ENCODE measurements at places on chromosomes 7 and 10.

- H3K27ac ChIP-seq, result no peak overlapping the region
- peaks cover 34% of the 10 kb centered on the region for H3K27me3 ChIP-seq
- no peak for DNase-seq
- peaks cover 4% of the 10 kb centered on the region for H3K36me3 ChIP-seq
These were observed 95.0 kb downstream of the MICALL2 start for GRCh38 chr7:1364068-1364905.

DNA sequence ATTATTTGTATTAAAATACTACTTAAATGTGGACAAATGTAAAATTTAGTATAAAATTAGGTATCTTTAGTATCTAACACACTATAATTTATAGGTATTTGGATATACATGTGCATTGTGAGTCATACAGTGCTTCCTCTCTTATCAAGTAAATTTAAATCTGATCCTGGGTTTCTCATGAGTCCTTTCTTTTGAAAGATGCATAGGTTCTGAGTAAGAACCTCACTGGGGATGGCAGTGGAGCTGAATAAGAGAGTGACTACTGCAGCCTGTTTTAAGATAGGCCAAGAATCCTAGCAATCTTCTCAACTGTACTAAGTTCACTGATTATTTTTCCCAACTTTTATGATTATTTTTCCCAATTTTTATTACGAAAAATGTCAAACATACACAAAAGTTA is 16.2 kb downstream of the CEP55 start:
- H3K36me3 ChIP-seq, result peaks cover 5% of the 10 kb centered on the region
- no peaks in the 10 kb centered on the region for H3K27me3 ChIP-seq
- no peak for DNase-seq
- H3K4me3 ChIP-seq, result no peak overlapping the region

DNA sequence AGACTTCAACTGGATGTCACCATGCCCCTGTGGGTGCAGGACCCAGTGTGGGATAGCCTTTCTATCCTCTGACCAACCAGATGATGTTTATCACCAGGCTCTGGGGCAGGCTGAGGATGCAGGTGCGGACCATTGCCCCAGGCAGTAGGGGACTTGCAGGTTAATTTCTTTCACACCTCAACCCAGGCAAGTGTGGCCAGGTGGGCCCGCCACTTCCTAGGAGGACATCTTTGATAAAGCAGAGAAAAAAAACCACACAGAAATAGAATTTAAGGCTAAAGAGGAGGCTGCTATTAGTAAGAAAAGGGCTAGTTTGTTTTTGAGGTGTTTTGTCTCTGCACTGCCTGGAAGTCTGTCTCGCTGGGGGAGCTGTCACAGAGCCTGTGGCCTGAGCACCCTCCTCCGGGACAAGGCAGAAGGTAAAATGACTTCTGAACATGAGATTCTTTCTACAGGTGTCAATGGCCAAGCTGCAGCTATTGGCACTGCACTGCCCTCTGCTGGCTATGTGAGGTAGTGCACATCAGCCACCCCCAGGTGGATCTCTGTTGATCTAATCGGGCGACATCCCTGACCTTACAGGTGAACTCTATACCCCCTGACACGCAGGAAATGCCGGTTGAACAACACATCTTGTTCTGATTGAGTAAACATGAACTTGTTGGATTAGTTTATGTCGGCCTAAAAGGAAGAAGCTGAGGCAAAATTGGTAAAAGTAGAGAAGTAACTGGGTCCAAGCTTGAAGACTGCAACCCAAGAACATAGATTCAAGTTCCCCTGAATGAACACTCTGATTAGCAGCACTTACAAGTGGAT is 21.0 kb downstream of the UPP1 start:
- DNase-seq, result peak; percentile 84
- H3K27me3 ChIP-seq, result no peaks in the 10 kb centered on the region
- H3K36me3 ChIP-seq, result peaks cover 42% of the 10 kb centered on the region
- H3K4me3 ChIP-seq, result peak overlapping the region; percentile 27

GRCh38 chr10:128528167-128528566 is 401.9 kb upstream of the MKI67 start:
- H3K36me3 ChIP-seq, result no peaks in the 10 kb centered on the region
- H3K27me3 ChIP-seq, result peaks cover 9% of the 10 kb centered on the region
- no peak overlapping the region for H3K27ac ChIP-seq
- DNase-seq, result no peak

DNA sequence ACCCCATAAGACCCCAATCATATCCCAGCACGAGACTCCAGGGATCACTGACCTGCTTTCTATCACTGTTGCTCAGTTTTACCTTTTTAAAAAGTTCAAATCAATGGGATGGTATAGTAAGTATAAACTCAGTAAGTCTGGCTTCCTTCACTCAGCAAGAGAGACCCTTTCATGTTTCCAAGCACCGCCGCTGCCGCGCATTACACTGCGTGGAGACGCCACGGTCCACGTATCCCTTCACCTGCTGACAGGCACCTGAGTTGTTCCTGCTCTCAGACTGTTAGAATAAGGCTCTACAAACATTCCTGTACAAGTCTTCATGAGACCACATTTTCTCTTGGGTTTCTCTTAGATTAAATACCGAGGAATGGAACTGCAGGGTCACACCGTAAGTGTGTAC is 28.3 kb downstream of the MAD1L1 start:
- H3K36me3 ChIP-seq, result peaks cover 5% of the 10 kb centered on the region
- H3K4me3 ChIP-seq, result no peak overlapping the region
- H3K27ac ChIP-seq, result no peak overlapping the region

Measured in central memory CD8-positive, alpha-beta T cell (primary cell).